Retinal pigment epithelial cell (primary cell): ENCODE measurements at places on chromosomes 1 and 21.

GRCh38 chr1:212467843-212468482 is 35.2 kb downstream of the NENF start:
- DNase-seq, result no peak

GRCh38 chr1:151502859-151503780 is 8.1 kb upstream of the CGN start:
- no peak for DNase-seq

DNA sequence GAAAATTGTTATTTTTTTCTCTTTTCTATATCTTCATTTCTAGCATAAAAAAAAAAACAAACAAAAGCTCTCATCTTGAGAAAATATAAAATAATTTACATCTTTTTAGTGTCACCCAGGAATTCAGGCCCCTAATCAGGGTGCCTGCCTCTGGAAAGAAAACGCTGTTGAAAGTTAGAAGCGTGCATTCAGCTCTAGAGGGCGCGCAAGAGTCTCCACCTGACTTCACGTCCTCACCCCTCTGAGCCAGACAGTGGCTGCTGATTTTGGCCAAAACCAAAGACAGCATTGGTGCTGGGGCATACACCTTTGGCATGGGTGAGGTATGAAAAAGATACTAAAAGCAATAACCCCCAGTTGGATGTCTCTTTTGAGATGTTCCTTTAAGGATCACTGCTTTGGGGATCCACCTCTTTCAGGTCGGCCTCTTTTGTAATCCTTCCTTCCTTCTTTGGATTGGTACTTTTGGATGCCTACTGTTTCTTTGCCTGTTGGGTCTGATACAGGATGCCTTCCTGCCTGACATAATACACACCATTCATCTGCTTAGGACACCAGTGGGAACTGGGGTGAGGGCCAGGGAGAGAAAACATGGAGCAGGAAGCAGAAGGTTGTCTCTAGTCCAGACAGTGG is 77.6 kb upstream of the CHRM3 start:
- no peak for DNase-seq

DNA sequence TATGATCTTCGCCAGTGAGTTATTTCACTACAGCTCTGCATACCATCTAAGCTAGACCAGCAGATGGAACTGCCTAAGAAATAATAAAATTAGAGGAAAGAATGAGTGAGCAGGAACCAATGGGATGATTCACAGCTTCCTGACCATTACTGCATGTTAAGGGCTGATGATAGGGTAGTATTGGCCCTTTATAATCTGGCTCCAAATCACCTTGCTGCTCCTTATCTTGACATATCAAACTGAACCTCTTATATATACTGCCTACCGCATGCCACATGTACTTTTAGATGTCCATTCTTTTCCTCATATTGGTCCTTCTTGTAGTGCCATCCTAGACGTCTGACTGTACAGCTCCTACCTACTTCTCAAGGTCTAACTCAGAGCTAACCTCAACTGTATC is 524.4 kb downstream of the DPYD start:
- no peak for DNase-seq

- no peak for DNase-seq
These were observed 21.8 kb downstream of the LPAR3 start for GRCh38 chr1:84871181-84871580.

GRCh38 chr1:211684791-211685190 is 9.4 kb upstream of the NEK2 start:
- no peak for DNase-seq

- DNase-seq, result no peak
These were observed 93.5 kb downstream of the NAV1 start for GRCh38 chr1:201632364-201632952.

GRCh38 chr1:204945565-204945977 is 74.9 kb downstream of the NFASC start:
- DNase-seq, result peak; percentile 3

GRCh38 chr1:2428490-2428889 is 16.1 kb upstream of the PEX10 start:
- no peak for DNase-seq

DNA sequence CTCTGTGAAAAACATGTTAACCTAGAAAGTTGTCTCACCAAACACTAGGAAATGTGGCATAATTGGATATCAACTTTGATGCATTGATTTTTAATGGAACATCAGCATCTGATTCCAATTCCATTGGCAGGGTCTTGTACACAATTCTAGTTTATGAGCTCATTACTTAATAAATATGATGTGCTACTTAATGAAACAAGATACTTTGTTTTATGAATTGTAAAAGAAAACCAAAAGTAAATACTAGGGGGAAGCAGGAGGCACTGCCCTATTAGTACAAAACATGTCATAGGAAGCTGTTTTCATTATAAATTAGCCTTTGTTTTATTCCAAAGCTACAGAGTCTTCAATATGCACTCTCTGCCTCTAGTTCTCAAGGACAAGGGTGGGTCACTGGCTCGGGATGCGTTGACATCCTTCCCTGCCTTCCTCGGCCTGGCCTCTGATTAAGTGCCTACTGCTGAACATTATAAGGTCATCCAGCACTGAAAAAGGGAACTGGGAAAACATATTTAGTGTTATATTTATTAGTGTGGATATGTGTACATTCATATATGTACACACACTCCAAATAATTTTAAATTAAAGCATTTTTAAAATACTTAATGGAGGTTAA is 185.2 kb downstream of the USH2A start:
- no peak for DNase-seq
